ENCODE measurements at places on chromosomes 2 and 18.

- no peak for DNase-seq
Observed at GRCh38 chr2:164622338-164623106, 1.2 kb upstream of the GRB14 start.

- DNase-seq: no peak
Observed at GRCh38 chr2:212995920-212996319, 155.5 kb downstream of the IKZF2 start.

DNA sequence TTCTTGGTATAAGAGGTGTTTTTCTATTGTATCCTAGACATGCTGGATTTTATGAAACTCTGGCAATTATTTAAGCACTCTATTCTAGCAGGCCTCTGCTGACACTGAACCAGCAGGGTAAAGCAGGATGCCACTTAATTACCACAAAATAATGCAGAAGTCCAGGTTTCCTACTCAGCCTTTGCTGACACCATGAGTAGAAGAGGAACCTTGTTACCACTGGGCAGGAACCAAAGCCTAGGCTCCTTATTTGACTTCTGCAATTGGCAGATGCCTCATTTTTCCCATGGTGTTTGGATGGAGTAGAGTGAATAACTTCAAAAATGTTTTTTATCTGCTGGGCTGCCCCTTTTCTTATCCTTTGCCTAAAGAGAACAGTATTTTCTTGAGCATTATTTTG is 60.8 kb downstream of the THNSL2 start:
- no peak for DNase-seq

DNA sequence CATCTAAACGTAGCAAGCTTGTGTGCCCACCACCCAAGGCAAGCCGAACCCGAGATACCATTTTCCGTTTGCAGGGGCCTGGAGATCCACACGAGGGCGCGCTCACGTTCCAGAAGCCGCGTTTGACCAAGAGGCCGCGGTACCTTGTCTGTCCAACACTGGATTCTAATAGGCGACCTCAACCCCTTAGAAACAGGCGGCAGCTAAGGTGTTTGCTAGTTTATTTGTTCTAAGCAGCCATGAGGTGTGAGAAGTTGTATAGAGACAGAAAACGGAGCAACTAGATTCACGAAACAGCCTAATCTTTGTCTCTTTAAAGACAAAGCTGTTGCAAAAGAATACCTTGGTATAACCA is 4.2 kb downstream of the HOXD11 start:
- DNase-seq: no peak

DNA sequence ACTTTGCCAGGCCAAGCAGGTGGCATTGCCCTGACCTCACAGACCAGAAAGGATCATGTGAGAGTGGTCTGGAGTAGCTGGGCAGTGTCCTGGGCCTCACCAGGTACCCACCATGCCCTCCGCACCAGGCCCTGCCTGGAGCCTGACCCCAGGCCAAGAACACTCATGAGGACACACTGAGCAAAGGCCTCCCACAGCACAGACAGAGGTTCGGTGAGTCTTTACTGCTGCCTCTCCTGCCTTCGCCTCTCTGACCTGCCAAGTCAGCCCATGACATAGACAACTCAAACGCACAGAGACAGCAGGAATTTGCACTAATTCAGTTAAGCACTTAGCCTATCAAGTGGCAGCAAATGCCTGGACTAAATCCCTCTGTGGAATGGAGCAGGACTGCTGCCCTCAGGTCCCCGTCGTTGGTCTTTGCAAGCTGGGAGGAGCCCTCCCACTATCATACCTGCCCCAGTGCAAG is 62.5 kb downstream of the RHOB start:
- DNase-seq: no peak

GRCh38 chr18:5420906-5421305 is 122.9 kb downstream of the EPB41L3 start:
- no peak for DNase-seq

DNA sequence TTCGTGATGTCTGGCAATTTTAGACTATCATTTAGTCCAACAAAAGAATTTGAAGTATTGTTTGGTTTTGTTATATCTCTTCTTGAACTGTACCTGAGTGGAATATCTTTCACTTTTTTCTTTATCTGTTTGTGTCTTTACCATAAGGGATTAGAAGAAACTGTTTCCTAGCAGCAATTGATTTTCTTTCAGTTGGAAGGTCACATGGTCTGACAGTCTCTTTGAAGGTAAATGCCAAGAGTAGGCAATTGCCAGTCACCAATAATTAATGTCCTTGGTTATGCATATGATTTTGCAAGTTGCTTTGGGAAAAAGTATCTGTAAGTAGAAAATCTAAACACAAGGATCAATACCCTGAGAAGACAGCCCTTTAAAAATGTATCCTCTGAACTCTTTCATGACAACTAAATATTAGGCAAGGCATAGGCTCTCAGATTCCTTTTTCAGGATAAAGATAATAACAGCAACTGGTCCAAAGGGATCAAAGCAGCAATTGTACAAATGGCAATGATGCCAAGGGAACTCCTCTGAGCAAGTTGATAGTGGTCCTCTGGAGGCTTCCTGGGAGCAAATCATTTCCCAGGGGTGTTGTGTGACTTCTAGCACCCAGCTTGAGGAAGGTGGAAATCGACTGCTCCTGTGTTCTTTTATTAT is 17.6 kb downstream of the MAP3K19 start:
- no peak for DNase-seq

DNA sequence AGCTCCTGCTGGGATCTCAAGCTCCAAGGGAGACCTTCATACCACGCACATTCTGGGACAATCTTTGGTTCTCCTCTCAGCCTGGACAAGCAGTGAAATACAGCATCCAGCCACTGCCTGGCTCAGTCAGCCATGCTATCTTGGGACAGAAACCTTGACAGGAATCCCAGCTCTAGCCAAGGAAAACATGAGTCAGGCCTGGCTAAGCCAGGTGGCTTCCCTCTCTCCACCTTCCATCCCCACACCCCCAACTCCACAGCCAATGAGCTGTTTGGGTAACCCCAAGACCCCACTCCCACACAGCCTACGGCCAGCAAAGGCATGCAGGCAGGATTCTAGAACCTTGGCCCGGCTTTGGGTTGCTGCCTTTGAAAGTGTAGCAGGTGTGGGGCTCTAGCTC is 64.9 kb downstream of the MCFD2 start:
- DNase-seq: no peak

GRCh38 chr2:162824304-162824703 is 14.3 kb downstream of the KCNH7 start:
- DNase-seq: no peak

GRCh38 chr2:71538656-71539265 is 85.4 kb downstream of the DYSF start:
- no peak for DNase-seq

GRCh38 chr2:25664183-25664964 is 9.0 kb downstream of the DTNB start:
- no peak for DNase-seq

- no peak for DNase-seq
Observed at GRCh38 chr2:6177811-6178210, 485.6 kb downstream of the SOX11 start.

GRCh38 chr2:147688242-147688641 is 156.6 kb upstream of the ACVR2A start:
- DNase-seq: no peak

GRCh38 chr2:112588611-112589045 is 4.2 kb downstream of the CHCHD5 start:
- no peak for DNase-seq

DNA sequence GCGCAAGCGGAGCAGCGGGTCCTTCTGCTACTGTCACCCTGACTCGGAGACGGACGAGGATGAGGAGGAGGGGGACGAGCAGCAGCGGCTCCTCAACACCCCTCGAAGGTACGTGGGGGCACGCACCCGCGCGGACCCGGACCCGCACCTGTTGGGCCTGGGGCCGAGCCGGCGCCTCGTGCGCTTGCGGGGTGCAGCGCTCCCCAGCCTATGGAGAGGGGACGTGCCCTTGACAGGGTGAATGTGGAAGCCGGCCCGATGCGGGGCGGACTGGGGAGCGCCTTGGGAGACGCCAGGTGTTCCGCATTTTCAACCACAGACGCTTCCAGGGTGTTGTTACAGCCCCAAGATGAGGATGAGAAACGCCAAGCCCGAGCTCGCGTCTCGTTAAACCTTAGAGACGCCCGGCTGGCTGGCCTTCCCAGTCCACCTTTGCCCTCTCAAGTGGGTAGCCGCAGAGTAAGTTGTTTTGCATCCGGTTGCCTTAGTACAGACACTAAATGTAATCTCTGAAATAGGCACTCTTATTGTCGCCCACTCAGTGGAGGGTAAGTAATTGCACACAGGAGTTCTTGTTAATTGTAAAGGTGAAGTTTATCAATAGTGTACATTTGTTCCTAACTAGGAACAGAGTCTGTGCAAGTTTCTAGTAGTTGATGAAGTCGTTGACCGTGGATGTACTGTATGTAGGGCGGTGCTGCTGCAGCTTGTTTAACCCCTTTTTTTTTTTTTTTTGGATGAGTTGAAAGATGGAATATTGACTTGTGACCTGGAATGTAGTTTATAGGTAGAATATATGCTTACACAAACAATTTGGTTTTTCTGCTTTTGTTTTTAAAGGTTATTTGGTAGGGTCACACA is 815 bp downstream of the GMCL1 start:
- DNase-seq: no peak

GRCh38 chr2:163428187-163428586 is 307.6 kb downstream of the FIGN start:
- DNase-seq: no peak

GRCh38 chr2:49371128-49371701 is 216.9 kb upstream of the FSHR start:
- DNase-seq: no peak

GRCh38 chr18:63299837-63300745 is 19.5 kb downstream of the BCL2 start:
- DNase-seq: no peak

GRCh38 chr2:172525601-172526000 is 30.3 kb upstream of the PDK1 start:
- no peak for DNase-seq

- no peak for DNase-seq
Observed at GRCh38 chr2:240814280-240814679, 5.7 kb downstream of the KIF1A start.

DNA sequence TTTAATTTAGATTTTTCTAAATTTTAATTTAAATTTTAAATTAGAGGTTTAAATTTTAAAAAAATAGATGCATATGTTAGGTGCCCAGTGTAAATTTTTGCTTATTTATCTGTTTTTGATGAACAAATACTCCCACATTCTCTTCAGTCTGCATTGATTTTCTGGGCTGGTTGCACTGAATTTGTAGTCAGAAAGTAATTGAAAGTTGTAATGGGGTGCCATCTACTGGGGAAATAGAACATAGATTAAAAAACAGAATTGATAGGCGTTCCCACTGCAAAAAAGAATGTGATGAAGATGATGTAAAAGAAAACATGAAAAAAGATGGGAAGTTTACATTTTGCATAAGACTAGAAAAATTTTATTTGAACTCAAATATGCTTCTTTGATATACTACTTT is 51.7 kb upstream of the CCDC85A start:
- DNase-seq: no peak

GRCh38 chr2:126975671-126976655 is 77.3 kb downstream of the TEX51 start:
- DNase-seq: no peak

GRCh38 chr2:211114826-211115455 is 558.5 kb downstream of the CPS1 start:
- DNase-seq: no peak

GRCh38 chr2:203758841-203759689 is 52.6 kb downstream of the CD28 start:
- DNase-seq: no peak

DNA sequence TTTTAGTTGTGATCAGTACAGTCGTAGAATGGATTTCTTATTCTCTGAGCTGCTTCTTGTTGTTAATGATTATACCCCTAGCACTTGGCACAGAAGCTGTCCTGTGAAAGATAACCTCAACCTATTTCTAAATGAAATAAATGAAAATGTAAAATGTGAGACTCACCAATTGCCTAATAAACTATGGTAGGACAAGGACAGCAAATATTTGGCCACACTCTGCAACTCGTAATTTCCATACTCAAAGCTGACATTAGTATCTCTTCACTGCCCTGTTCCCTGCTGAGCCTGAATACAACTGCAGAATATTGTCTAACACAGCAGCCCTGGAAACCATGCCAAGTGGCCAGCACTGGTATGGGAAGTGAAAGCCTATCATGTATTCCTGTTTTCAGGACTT is 34.5 kb downstream of the TMEM182 start:
- DNase-seq: no peak

DNA sequence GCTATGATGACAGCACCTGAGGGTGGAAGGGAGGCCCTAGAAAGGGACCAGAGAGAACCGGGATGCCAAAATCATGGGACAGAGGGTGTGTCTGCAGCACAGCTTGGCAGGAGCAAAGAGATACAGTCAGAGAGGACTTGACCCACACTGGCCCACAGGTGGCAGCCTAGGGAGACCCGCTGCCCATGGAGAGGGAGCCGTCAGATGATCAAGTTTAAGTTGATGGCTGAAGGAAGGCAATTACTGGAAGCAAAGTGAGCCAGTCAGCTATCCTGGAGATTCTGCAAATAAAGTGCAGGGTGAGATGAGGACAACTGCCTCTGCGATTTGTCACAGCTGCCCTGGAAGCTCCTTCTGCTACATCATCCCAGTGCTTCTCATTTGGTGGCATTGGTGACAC is 74.0 kb downstream of the CMPK2 start:
- no peak for DNase-seq

DNA sequence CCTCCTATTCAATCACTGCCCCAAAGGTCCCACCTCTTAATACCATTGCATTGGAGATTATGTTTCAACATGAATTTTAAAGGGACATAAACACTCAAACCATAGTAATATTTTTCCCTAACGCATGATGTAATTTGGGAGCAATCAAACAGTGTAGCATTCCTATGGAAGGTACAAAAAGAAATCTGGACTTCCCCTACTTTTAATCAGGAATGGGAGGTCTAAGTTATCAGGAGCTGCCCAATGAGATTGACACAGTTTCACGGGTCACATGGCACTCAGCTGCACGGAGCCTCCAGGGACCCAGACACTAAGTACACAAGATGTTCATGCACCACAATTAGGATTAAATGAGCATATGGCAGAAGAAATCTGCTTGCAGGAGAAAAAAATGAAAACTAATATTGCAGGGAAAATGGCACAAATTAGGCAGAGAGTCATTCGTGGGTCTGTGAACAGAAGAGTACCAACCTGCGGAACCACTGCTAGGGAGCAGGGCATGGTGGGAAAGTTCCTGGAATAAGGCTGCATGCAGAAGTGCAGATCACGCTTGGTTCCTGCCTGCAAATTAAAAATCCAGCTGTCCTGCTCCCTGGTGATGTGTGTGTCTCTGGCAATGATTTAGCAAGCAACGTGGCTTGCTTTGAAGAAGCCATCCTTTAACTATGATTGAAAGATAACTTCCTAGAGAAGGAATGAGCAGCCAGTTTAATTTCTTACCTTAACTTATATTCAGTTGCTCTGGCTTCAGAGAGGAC is 326.6 kb upstream of the ID2 start:
- no peak for DNase-seq

DNA sequence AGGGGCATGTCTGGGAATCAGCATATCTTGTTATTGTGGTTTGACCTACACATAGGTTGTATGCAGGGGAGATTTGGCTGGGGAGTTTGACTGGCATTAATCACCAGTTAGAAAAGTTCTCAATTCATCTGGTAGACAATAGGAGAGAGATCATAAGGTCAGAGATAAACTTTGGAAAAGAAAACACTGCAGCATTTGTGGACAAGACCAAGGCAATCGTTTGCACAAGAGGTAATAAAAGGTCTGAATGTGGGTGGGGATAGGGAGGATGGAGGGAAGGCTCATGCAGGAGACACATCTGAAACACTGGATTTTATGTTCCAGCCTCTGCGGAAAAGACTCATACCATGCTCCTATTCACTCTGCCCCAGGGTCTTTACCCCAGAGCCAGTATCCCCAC is 136.9 kb downstream of the MAIP1 start:
- DNase-seq: no peak

All from right renal cortex interstitium (tissue), 3 donors.